C1 segment of cervical spinal cord (tissue), 14 donors: ENCODE measurements at places on chromosomes 1 and 21.

- no peak for DNase-seq
Observed at GRCh38 chr1:236829085-236829484, 34.0 kb downstream of the MTR start.

DNA sequence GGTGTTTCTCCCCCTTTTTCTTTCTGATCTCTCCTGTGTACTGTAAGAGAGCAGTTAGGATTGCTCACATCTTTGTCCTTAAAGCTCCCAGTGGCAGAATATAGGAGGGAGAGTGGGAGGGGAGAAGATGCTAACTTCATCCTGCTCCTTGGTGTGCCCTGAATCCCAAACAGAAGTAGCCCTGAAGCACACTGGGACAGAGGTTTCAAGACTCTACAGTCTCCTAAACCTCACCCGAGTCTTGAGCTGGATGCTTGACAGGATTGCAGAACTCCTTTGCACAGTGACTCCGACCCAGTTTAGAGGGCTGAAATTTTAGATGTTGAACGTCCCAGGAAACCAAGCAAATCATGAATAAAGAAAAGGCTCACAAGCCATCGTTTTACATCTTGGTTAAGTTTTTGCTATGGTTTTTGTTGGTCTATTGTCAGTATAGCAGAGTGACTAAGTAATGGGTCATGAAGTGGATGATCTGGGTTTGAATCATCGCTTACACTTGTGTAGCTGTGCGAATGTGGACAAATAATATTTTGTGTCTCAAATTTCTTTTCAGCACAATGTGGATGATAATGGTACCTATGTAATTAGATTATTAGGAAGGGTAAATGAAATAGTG, 37.5 kb downstream of the XCL2 start:
- DNase-seq: no peak

DNA sequence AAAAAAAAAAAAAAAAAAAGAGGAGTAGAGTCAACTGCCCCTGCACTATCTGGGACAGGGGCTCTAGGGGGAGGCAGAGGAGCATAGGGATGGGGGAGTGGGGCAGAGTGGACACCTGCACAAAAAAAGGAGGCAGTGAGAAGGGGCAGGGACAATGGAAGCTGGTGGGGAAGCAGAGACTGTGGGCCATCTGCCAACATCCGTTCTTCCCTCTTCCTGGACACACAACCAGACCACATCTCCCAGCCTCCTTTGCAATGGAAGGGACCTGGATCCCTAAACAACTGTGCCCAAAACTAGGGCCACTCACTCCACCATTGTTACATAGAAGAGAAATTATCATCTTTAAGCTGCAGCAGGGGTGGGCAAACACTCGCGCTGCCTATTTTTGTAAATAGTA, 38.4 kb downstream of the NEK2 start:
- DNase-seq: no peak

GRCh38 chr1:68625624-68626023, 128.7 kb upstream of the DEPDC1 start:
- no peak for DNase-seq

DNA sequence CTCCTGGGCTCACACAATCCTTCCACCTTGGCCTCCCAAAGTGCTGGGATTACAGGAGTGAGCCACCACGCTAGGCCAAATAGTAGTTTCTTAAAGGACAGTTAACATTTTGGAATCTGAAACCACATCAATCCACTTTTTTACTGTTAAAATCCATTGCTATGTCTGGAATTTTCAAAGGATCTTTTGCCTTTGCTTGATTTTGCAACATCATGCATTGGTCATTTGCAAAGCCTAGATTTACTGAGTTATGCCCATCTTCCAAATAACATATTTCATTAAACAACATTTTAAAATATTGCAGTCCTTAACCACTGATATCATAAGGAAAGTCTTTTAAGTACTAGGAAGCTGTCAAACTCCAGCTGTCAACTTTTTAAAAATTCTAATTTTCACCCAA, 3.3 kb downstream of the POGZ start:
- no peak for DNase-seq

DNA sequence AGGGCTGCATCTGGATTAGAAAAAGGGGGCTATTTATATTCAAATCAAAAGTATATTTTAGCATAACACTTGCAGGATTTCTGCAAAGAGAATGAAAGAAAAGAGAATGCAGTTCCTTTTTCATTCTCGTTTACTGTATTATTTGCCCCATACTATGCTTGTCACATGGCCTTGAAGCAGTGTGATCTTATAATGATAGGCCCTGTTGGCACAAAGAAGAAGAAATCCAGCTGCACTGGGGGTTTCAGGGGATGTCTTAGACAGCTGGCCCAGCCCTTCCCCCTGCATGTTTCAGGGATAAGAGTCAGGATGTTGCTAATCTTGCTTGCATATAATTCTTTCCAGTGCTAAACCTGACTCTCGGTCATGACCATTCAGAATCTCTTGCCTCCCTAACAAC, 369.5 kb downstream of the SEC16B start:
- DNase-seq: no peak

DNA sequence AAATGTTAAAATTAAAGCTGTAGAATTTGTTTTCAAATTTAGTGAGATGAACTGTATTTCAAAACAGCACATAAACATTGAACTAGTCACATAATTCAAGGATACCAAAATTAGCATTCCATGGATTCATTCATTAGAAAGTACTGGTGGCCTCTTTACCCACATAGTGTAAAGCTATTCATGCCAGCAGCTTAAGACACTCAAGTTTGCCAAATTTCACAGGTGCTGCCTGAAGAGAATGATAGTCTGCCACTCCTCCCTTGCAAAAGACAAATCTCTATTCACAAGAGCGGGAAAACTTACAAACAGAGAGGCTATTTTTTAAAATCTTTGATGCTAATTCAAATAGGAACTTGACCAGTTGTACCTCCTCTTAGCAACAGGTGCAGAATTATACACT, 337.0 kb downstream of the BRINP3 start:
- DNase-seq: no peak
